Frontal cortex (tissue), 4 donors: ENCODE measurements at places on chromosomes 2 and 18.
A peak's percentile ranks its signal among the peaks of the same experiment; 100 is the strongest.

- DNase-seq = no peak
These were observed 1.9 kb downstream of the MAB21L4 start for GRCh38 chr2:240894006-240894405.

DNA sequence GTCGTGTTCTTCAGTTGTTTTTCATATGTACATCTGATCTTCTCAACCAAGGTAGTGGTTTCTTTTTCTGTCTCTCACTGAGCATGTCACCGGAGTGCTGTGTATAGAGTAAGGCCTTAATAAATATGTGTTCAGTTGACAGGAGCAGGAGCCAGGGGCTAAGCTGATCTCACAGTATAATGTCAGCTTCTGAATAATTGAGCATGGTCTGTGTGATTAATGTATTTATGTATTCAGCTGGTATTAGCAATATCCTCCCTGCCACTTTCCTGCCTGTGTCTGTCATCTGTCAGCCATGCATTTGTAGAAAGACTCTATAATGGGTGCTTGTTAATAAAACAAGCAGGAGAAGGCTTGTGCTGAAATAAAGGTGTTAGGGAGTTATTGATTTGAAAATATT lies 198.9 kb downstream of the ADCYAP1 start:
- DNase-seq = no peak

GRCh38 chr2:220877897-220878296 lies 694.2 kb downstream of the EPHA4 start:
- DNase-seq = no peak

DNA sequence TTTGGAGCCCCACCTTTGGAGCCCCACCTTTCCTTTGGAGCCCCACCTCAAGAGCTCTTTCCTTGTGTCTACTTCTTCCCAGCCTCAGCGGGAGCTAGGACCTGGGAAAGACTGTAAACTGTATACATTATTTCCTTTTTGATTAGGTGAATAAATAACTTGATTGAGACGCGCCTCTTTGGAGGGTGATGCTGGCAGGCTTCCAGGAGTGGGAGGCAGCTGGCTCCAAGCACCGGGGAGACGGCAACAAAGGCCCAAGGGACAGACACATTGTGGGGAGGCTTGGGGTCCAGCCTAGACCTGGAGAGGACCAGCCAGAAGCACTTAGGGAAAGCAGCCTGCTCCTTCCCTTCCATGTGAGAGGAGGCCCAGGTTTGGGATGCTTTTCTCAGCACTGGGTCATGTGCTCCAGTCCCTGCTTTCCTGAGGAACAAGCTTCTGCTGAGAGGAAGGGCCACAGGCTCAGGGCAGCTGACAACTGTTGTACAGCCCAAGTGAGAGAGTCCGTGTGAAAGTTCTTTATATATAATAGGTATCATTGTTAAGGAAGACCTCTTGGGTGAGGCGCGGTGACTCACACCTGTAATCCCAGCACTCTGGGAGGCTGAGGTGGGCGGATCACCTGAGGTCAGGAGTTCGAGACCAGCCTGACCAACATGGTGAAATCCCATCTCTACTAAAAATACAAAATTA lies 297.2 kb upstream of the SLC14A2 start:
- DNase-seq = no peak

- no peak for DNase-seq
These were observed 26.6 kb downstream of the SPTBN1 start for GRCh38 chr2:54482715-54483114.

DNA sequence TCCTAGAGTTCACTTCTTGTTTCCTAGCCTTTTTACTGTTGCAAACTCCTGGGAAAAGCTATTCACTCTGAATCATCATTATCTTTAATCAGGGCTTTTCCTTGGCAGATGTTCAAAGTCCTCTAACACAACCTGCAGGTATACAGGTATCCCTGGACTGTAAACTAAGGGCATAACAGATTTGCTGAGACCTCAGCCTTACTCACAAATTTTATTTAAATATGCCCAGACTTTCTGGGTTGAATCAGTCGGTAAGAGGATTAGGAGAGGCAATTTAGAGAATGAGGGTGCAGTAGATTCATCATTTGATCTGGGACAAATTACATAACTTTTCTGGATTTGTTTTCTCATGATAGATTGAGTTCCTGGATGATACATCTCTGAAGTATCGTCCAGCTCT lies 217.8 kb upstream of the STON1 start:
- DNase-seq = no peak

- no peak for DNase-seq
These were observed 489.1 kb upstream of the ACVR2A start for GRCh38 chr2:147355706-147356105.

DNA sequence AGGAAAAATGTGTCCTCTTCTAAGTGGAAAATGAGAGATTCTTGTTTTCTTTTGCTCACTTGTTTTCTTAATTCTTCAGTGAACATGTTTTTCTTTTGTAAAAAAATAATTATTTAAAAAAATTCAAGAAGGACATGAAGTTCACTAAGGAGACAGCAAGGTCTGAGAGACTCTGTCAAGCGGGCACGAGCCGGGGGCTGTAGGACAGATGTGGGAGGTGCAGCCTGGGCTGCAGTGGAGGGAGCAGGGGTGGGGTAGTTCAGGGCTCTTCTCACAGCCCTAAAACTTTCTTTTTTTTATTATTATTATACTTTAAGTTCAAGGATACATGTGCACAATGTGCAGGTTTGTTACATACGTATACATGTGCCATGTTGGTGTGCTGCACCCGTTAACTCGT lies 4.3 kb upstream of the HDAC4 start:
- no peak for DNase-seq

DNA sequence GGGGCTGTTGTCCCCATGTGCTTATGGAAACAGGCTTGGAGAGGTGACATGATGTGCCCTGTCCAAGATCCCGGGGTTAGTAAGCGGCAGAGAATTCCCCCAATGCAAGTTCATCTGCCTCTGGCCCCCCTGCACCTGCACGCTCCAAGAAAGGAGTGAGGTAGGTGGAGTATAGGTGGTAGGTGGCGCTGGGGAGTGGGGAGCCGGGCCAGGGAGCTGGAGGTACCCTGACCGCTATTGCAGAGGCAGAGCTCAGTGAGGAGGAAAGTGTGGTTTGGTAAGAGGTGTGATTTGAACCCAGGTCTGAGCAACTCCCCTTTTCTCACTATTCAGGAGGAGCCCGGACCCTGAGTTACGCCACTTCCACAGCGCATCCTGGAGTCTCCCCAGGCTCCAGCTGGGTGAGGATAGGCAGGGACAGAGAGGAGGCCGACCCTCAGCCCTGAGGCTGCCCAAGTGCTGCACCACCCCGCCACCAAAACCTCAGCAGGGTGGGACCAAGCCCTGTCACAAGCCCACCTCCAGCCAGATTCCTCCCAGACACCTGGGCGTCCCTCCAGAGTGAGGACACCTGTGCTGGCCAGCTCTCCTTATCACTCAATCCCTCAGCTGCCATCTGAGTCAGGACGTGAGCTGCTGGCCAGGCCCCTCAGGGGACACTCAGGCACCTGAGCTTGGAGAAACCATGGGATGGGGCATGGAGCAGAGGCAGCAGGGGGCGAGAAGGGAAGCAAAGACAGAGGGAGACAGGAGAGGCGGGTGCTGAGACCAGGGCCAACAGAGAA lies 5.6 kb downstream of the HAAO start:
- DNase-seq = no peak

- no peak for DNase-seq
These were observed 38.9 kb upstream of the B3GNT2 start for GRCh38 chr2:62156861-62157496.

DNA sequence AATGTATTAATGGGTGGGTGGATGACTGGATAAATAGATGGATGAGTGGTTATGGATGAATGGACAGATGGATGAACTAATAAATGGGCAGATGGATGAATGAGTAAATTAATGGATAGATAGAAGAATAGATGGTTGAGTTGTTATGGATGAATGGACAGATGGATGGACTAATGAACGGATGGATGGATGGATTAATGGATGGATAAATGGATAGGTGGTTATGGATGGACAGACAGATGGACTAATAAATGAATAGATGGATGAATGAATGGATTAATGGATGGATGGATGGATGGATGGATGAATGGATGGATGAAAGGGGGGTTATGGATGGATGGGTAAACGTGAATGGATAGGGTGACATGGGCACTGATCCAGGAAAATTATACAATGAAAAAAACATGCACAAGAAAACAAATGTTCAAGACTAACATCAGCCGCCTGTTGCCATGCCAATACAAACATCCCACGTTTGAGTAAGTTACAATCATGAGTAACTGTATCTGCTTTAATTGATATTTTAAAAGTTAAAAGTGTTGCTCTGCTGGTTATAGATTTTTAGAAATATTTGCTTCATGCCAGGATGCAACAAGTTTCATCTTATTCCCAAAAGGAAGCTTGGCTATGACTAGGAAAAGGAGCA lies 20.8 kb downstream of the PXDN start:
- DNase-seq = no peak

DNA sequence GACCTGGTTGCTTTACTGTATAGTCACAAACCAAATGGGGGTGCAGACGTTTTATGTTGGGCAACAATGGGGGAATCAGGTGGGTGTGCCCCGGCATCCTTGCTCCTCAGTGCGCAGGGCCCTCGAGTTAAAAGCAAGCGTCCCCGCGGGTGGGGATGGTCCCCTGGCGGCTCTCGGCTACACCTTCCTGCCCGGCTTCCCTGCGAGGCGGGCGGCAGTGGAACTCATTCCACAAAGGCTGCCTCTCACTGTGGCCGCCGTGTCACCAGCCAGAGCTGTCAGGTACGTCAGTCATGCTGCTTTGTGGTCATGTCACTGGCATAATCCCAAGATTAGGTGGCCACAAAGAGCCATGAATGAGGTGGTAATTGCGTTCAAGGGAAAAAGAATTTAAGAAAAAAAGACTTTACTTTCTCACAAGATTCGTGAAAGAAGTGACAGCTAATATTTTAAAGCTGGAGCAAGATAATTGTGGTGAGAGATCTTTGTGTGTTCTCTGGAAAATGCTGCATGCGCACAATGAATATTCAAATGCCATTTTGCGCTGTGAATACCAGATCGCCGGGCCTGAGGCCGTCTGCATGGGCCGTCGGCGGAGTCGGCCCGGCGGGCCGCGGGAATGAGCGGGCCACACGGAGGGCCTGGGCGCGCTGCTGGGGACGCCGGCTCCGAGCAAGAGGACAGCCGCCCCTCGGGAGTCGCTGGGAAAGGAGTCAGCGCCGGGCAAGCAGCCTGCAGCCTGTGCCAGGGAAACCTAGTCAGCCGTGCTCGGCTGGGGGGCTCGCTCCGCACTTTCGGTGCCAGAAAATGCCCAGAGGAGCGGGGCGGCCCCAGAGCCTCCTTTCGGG lies 82.3 kb upstream of the LDLRAD4 start:
- peak; percentile 65 for DNase-seq
